ENCODE measurements at places on chromosomes 2 and 18. TPM values are rescaled to one million over a fixed set of nuclear protein-coding genes. Genes with fewer than 3 reads are reported as not detected.

Gene TTN
- 1.6 TPM for total RNA-seq

Gene MAPK4
- total RNA-seq, result not detected

Gene ALPP
- not detected for total RNA-seq

Gene SCG2
- total RNA-seq, result not detected

Gene SNED1
- 0.69 TPM for total RNA-seq

Gene HK2
- total RNA-seq, result 84.4 TPM

Gene CFC1
- not detected for total RNA-seq

Gene HOXD3
- total RNA-seq, result not detected

Gene LYPD6B
- not detected for total RNA-seq

Gene VAMP8
- total RNA-seq, result 106 TPM

Gene NIF3L1
- 37.0 TPM for total RNA-seq

DNA sequence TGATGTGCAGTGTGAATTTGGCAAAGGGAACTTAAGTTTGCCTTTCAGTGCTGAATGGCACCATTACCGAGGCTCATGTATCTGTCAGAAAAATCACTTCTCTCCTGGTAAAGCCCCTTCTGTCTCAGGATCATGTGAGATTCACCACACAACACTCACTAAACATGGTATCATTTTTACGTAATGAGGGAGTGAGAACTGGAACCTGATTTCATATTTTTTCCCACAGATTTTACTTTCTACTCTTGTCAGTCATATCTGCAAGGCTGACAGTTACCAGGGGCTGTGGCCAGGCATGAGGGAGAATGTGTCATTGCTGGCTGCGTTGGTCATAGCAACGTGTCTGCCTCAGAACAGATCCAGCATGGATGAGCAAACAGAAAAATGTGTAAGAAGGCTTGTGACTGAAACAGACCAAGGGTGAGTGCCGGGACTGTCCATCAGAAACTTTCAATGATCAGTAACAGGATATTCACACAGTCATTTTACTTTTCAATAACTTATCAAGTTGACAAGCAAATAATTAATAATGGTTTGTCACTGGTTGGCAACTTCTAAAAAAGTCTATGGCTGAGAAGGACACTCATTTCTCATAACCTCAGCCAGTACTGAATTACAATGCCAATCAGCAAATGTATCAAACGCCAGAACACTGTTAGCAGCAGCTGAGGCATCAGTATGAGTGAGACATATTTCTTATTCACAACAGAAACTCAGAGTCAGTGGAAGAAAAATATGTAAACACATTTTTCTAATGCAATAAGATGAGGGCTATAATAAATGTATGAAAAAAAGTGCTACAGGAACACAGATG lies 100.5 kb downstream of the CDC42EP3 start:
- DNase-seq, result peak; percentile 83

DNA sequence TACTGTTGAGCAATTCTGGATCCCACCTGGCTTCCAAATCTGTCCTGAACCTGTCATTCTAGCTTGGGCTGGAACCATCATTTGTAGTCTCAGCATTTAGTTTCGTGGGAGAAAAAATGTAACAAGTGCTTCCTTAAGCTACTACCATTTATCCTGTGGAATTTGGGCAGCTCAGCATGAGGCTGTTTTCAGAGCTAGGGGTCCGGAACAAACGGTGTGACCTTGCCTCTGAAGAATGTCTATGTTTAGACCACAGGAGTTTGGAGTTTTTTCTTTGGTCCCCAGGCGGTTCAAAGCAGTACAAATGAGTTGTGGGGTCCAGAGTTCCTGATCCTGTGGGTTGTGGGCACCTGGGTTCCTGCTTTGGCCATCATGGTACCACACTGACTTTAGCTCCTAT lies 59.1 kb upstream of the TMEM178A start:
- no peak for DNase-seq

GRCh38 chr2:230410861-230411569 lies 5.0 kb upstream of the SP100 start:
- DNase-seq, result no peak

DNA sequence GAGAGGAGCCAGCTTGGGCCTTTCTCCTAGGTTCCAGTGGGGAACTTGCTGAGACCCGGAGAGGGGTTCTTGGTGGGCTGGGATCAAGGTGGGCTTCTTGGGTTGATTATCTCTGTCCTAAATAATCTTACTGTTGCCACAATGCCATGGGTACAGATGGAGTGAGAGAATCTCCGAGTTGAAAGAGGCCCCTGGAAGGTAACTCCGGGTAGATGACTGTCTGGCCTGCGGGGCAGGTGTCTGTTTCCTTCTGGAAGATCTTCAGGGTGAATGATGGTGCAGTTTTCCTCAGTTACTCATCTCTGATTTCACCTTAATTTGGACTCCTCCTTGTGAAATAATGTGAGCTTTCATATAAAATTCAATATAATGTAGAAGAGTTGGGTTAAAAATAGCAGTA lies 159.4 kb downstream of the ACTR3 start:
- DNase-seq, result no peak

- no peak for DNase-seq
Observed at GRCh38 chr2:19355014-19355405, 3.4 kb downstream of the OSR1 start.

DNA sequence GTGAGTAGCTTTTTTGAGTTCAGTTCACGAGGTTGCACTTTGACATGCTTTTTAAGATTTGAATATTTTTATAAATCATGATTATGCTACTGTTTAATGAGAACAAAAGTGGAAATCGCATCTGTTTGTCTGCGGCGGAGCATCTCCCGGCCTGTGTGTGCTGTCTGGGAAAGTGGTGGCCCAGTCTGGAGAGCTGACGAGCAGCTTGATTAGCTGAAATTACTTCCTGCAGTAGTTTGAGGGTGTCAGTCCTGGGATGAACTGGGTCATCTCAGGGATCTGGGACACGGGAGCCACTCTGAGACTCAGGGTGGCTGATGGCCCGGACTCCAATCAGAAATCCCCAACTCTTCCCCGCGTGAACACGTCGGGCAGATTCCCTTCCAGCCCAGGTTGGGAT lies 115.9 kb downstream of the KLHL29 start:
- no peak for DNase-seq

DNA sequence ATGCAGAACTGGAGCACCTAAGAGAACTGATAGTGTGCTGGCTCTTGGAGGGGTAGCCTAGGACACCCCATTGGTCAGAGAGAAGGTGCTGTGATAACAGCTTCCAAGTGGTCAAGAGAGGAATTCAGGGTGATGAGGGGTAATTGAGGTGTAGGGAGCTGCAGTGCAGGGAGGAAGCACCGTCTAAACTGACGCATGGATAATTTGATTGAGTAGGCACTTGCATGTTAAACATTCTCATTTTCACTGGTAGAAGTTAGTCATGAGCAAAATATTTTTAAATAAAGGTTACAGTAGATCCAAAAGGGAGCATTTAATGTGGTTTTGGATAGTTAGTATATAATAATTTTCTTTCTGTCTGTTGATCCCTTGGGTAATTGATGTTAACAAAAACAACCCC lies 155.1 kb upstream of the TCF4 start:
- DNase-seq, result no peak

- no peak for DNase-seq
Observed at GRCh38 chr2:75367401-75367800, 168.1 kb upstream of the TACR1 start.

GRCh38 chr2:232335859-232336215 lies 42.7 kb upstream of the ALPP start:
- no peak for DNase-seq

- no peak for DNase-seq
Observed at GRCh38 chr18:24811950-24812681, 351.7 kb downstream of the HRH4 start.

- DNase-seq, result peak; percentile 57
Observed at GRCh38 chr2:238573065-238573778, 146.5 kb downstream of the ASB1 start.

- no peak for DNase-seq
Observed at GRCh38 chr2:23504591-23504990, 119.6 kb downstream of the KLHL29 start.

DNA sequence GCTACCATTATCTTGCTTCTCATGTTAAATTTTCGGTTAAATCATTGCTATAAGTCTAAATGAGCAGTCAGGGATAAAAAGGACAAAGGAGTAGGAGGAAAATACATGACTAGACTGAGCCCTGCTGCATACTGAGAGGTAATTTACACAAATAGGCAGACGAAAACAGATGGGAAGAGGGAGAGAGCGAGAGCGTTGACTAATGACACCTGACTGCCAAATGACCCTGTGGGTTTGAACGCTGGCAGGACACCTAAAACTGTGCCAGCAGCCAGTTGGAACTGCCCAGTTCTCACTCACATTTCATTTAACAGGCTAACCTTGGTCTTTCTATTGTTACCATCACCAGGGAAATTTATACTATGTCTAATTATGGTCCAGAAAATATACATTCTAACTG lies 978.2 kb downstream of the CPS1 start:
- DNase-seq, result no peak

DNA sequence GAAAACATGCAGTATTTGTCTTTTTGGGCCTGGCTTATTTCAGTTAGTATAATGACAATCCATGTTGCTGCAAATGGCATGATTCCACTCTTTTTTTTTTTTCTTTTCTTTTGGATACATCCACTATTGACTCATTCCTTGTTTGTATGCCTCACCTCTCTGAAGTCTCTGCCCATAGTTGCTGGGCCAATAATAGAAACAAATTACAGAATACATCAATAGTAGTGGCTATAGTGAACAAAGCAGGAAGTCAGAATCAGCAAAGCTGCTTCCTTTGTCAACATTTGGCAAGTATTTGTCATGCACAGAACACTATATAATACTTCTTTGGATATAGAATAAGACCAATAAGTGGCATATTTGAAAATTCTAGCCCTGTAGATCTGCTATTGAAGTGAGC lies 609.7 kb downstream of the STK39 start:
- DNase-seq, result no peak

DNA sequence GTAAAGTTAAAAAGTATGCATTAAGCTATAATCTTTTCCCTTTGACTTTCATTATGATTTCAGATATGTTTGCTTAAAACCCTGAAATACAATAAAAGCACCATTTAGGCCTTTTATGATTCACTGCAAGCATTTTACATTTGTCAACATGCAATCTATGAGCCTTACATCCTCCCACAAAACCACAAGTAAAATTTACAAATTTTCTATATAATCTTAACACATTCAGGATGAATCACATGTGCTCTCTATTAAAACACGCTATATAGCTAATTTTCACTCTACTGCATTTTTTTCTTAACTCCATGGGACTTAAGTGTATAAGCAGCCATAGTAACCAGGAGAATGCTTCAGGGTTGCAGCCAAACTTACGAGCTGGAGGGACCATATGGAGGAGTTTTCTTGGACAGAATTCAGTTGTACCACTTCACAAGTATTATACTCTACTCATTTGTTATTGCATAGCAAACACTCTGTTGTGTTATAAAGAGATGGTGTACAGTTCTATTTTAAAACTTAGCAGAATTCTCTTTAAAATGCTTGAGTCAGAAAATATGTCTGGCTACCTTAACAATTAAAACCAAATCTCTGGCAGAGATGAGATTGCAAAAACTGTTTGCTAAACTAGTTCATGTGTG lies 293.2 kb downstream of the ALK start:
- no peak for DNase-seq

DNA sequence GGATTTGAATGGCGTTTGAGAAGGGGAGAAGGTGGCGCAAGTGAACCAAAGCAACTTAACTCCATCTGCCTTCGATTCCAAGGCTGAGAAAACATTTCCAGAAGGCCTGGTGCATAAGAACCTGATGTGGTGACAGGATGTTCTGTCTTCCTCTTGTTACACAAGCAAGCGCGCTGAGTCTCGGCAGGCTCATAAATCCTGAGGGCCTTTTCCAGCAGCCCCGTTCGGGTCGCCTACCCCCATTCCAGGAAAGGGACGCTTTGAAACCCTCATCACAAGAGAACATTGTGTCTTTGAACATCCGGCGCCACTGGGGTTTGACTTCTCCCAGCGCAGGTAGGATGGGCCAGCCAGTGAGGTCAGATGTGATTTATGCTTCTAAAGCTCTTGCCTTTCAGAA lies 403.5 kb downstream of the SETBP1 start:
- no peak for DNase-seq
